ENCODE measurements at places on chromosomes 1 and 21.

DNA sequence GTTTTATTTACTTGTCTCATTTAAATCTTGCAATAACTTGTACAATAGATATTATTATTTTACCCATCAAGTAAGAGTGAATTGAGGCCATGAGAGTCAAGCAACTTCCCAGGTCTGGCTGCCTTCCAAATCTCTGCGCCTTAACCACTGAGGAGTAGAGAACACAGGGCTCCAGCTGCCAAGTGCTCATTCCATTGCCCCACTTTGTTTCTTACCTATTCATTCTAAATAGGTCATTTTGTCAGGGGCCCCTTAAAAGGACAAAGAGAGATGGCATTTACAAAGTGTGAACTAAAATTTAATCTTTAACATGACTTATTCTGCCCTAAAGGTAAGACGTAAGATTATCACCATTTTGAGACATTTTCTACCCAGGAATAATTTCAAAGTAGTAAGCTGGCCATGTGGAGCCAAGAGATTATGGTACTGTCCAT is 3.5 kb downstream of the PPP1R15B start:
- H3K4me1 ChIP-seq = peaks cover 37% of the 10 kb centered on the region
- peak overlapping the region; percentile 58 for H3K27ac ChIP-seq
- peaks cover 5% of the 10 kb centered on the region for H3K36me3 ChIP-seq

GRCh38 chr21:16678429-16679160 is 834.2 kb upstream of the CXADR start:
- no peak for DNase-seq
- H3K4me1 ChIP-seq = peaks cover 38% of the 10 kb centered on the region
- H3K27ac ChIP-seq = peak overlapping the region; percentile 51
- no peaks in the 10 kb centered on the region for H3K36me3 ChIP-seq

DNA sequence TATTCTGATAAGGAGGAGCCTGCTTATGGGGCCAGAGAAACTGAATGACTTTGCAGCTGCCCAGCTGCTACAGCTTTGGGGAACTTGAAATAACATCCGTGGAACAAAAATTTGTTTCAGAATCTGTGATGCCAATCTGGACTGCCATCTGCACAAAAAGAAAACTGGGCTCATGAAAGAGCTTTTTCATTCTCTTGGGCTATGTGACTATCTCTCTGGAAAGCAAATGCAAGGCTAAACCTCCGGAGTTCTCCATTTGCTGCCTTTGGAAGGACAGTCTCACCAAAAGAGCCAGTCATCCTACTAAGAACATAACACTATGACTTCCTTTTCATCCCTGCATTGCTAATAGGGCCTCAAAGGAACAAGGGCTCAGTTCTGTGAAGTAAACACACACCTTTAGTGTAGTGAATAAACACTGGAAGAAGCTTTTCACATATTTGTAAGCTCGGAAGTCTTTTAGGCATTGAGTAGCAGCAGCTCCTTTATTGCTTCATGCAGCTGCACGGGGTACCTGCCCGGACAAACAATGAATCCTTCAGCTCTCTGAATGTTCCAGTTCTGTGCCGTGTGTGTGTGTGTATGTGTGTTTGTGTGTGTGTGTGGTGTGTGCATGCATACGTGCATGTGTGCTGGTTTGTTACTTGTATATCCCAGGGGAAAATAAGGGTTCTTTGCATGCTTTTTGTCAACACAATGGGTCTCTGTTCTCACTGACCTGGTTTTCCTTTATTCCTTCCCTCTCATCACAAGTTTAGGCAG is 255.5 kb upstream of the SGIP1 start:
- no peaks in the 10 kb centered on the region for H3K36me3 ChIP-seq
- no peaks in the 10 kb centered on the region for H3K27me3 ChIP-seq

DNA sequence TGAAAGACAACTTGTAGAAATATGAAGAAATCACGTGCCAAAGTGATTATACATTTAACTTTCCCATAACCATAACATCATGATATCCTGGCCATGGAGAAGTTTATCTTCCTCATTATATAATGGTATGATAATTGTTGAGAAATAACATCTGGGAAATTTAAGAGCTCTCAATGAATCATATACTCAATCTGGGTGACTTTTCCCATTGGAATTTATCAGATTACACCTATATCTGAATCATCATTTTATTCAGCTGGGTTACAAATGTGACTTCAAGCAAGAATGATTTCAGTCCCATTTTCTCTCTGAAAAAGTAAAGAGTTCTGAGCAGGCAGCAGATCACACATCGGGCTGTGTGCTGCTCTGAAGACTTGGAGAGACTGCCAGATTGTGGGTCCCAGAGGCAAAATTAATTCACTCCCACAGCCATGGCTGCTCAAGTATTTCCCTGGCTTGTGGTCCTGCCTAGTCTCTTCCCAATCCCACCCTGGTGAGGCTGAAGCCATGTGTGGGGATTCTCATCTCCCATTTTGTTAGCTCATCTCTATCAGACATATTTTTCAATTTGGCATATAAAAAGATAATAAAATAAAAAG is 278.0 kb downstream of the MRPL39 start:
- H3K36me3 ChIP-seq = no peaks in the 10 kb centered on the region
- DNase-seq = no peak
- H3K27ac ChIP-seq = no peak overlapping the region
- no peaks in the 10 kb centered on the region for H3K27me3 ChIP-seq
- H3K4me1 ChIP-seq = peaks cover 3% of the 10 kb centered on the region
- no peak overlapping the region for H3K4me3 ChIP-seq

GRCh38 chr1:221740993-221741702 is 741 bp downstream of the DUSP10 start:
- peaks cover 10% of the 10 kb centered on the region for H3K27me3 ChIP-seq
- peaks cover 12% of the 10 kb centered on the region for H3K4me1 ChIP-seq
- no peak overlapping the region for H3K4me3 ChIP-seq
- H3K36me3 ChIP-seq = no peaks in the 10 kb centered on the region
- DNase-seq = no peak
- H3K27ac ChIP-seq = no peak overlapping the region

DNA sequence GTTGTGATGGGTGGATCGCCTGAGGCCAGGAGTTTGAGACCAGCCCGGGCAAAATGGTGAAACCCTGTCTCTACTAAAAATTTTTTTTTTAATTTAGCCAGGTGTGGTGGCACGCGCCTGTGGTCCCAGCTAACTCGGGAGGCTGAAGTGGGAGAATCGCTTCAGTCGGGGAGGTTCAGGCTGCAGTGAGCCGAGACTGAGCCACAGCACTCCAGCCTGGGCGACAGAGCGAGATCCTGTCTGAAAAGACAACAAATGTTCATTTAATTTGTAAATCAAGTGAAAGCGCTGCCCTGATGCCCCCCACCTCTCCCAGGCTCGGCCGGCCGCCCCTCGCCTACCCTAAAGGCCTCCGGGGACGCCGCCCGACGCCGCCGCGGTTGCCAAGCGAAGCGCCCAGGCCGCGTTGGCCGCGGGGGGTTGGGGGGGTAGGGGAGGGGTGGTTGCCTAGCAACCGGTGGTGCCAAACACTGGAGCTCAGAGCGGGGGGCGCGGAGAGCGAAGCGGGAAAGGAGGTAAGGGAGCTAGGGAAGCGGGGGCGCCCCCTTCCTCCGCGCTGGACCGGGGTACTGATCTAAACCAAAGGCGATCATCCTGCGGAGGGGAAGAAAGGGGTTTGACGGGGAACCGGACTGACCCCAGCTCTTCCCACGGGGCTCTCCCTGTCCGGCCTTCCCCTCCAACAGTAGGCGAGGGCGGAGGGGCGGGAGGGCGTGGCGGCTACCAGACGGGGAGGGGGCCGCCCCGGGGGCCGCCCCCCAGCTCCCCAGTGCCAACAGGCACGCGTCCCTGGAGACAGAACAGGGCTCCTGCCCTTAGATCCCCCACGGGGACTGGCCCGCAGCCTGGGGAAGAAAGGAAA is at the start of gene TEKT2:
TSS of gene TEKT2 (plus strand) at position 460 of the 862 bp plus-strand sequence. CDS start 828 bp downstream, outside the sequence.
- peak within 1 kb of the TSS; percentile 69 for H3K4me3 ChIP-seq
- H3K27me3 ChIP-seq = peaks cover 4% of the 10 kb centered on the region
- peaks cover 7% of the 10 kb centered on the region for H3K4me1 ChIP-seq
- no peaks in the 10 kb centered on the region for H3K36me3 ChIP-seq

GRCh38 chr1:59163268-59164092 is 133.4 kb upstream of the FGGY start:
- DNase-seq = no peak
- H3K4me1 ChIP-seq = no peaks in the 10 kb centered on the region
- H3K27me3 ChIP-seq = no peaks in the 10 kb centered on the region
- H3K36me3 ChIP-seq = peaks cover 8% of the 10 kb centered on the region

- no peaks in the 10 kb centered on the region for H3K27me3 ChIP-seq
- DNase-seq = no peak
- peaks cover 7% of the 10 kb centered on the region for H3K4me1 ChIP-seq
- H3K27ac ChIP-seq = peak overlapping the region; percentile 27
- no peak overlapping the region for H3K4me3 ChIP-seq
Measured at GRCh38 chr1:168261390-168261789, 19.3 kb upstream of the TBX19 start.

DNA sequence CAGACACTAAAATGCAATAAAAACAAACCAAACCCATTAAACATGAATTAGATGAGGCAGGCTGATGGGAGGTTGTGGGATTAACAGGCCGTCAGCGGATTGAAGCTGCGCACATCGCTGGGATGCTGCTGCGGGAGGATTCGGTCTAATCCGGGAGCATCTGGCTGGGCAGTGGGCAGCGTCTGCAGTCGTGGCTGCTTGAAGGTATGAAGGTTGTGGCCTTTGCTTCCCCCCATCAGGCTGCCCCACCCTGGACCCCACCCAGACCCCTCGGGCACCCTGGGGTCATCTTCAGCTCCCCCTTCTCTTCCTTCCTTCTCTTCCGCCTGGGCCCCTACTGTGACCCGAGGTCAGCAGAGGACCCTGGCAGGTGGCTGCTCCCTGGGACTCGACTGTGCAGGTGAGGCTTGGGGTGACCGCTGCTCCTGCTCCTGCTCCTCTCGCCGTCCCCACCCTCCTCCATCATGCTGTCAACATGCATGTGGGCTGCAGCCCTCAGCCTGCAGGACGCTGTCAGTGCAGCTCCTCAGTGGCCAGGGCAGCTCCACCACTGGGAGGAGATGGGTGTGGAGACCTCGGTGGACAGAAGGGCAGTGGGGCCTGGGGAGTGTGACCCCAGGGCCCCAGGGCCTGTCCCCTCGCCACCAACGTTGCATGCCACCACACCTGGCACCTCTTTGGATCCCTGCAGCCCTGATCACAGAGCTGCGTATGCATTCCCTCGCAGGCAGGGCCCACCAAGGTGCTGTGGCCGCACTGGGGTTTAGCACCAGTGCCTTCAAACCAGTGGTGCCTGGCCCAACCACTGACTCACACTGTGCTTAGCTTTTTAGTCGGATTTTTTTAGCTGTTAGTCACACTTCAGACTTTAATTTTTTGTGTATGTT is 112.2 kb upstream of the COL6A1 start:
- DNase-seq = no peak
- peaks cover 29% of the 10 kb centered on the region for H3K27me3 ChIP-seq
- H3K27ac ChIP-seq = no peak overlapping the region
- no peaks in the 10 kb centered on the region for H3K36me3 ChIP-seq
- H3K4me3 ChIP-seq = no peak overlapping the region

DNA sequence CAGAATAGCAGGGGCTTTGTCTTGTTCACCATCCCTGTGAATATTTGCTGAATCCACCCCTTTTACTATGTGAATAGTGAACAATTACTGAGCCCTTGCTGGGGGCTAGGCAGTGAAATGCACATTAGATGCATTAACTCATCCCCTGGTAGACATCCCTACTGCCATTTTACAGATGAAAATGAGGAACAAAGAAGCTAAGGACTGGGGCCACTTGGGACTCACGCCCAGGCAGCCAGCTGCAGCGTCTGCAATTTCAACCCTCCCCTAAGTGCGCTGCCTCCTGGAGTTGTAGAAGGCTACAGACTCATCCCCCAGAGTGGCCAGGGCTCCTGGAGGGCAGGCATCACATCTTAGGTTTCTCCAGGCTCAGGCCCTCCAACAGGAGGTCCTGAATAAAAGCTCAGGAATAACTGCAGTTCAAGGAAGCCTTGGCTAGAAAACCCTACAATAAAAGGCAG is 31.6 kb downstream of the CAPZB start:
- H3K4me3 ChIP-seq = no peak overlapping the region
- no peaks in the 10 kb centered on the region for H3K27me3 ChIP-seq
- DNase-seq = no peak

DNA sequence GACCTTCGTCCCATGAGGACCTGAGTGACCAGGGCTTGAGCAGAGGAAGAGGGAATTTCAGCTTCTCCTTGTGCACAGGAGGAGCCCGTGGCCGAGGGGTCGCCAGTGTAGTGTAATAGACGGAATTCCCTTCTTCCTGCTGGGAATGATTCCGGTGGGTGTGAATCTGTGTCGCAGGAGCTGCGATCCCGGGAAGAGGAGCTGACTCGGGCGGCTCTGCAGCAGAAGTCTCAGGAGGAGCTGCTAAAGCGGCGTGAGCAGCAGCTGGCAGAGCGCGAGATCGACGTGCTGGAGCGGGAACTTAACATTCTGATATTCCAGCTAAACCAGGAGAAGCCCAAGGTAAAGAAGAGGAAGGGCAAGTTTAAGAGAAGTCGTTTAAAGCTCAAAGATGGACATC is 34.4 kb downstream of the MAP3K21 start:
- H3K27me3 ChIP-seq = peaks cover 4% of the 10 kb centered on the region
- no peak overlapping the region for H3K4me3 ChIP-seq
- peaks cover 1% of the 10 kb centered on the region for H3K36me3 ChIP-seq
- H3K4me1 ChIP-seq = peaks cover 18% of the 10 kb centered on the region
- no peak for DNase-seq
- H3K27ac ChIP-seq = no peak overlapping the region

DNA sequence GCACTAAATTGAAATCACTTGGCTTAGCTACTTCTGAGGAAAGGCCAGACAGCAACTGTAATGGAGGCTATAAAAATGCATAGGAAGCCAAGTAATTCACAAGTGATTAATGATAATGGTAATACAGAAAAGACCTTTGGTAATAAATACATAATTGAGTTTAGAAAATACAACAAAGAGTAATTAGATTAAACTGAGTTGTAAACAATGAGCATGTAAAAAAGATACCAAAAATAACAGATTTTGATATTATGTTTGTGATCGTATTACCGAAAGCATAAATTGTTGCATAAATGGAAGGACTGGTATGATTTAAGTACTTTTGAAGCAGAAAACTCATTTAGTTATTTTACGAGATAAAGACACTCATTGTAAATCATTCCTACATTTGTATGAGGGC is 556.7 kb upstream of the TMPRSS15 start:
- no peaks in the 10 kb centered on the region for H3K27me3 ChIP-seq
- H3K4me1 ChIP-seq = peaks cover 11% of the 10 kb centered on the region
- DNase-seq = no peak

DNA sequence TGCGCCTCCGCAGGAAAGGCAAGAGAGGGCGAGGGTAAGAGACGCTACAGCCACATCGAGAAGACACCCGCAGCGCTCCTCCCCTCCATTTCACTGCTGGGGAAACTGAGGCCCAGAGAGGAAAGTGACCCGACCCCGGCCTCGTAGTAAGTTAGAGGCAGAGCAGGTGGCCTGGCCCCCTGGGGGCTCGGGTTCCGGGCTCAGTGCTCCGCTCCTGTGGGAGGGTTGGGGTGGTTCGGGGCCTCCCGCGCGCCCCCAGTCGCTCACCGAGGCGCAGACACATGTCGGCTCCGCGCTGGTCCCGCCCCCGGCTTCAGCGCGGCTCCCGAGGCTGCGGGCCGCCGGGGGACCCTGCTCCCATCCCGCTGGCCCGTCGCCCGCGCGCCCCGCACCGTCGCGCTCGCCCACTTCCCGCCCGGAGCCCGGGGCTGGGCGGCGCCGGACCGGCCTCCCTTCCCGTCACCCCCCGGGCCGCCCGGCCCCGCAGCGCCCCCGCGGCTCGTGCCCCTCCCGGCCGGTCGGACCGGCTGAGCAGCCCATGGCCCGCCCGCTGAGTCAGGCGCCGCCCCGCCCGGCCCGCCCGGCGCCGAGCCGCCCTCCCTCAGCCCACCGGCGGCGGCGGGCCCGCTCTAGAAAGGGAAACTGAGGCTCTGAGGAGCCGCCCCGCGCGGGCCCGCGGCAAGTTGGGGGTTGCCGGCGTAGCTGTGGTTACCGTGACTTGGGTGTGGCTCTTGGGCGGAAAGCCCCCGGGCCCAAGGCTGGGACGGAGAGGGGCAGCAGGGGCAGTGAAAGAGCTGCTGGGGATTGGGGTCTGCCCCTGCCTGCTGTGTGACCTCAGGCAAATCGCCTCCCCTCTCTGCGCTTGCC is at the start of gene TMEM54:
TSS of gene TMEM54 (minus strand) at position 434 of the 867 bp plus-strand sequence. CDS start at position 283, 151 bp downstream.
- H3K4me1 ChIP-seq = peaks cover 14% of the 10 kb centered on the region
- H3K36me3 ChIP-seq = no peaks in the 10 kb centered on the region
- H3K27ac ChIP-seq = peak within 1 kb of the TSS; percentile 39

Data from mesothelial cell of epicardium (in vitro differentiated cells).